ENCODE measurements at places on chromosomes 5 and 9.

GRCh38 chr9:92590377-92590776 lies 54.6 kb upstream of the ECM2 start:
- DNase-seq, result no peak

DNA sequence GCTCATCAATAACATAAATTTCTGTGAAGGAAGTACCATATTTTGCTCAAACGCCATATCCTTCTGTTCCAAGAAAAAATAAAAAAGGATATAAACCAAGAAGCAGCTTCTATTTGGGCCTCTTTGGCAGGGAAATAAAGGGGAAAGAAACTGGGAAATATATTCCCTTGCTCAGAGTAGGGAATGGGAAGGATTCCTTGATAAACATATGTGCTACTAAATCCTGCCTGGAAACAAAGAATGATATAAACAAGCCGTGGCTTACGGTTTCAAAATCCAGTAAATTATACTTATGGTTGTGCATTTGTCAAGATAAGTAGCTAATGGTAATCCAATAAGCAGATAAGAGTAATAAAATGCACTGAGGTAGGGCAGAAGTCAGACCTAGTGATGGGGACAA lies 481.6 kb downstream of the NTRK2 start:
- DNase-seq, result no peak

DNA sequence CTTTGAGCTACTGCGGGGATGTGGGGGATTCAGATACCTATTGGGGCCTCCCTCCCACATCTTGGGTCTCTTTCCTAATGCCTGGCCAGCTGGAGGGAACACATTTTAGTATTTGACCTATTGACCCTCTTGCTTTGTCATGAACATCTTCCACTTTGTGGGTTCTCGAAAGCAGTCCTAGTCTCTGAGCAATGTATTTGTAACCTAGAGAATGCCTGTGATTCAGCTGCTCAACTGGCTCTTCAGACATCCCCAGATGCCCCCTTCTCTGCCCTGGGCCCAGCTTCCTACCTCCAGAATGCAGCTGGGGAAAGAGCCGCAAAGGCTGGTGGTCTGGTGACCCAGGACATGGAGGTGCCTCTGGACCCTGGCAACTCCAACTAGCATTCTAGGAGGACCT lies 32.2 kb downstream of the APTX start:
- DNase-seq, result no peak

DNA sequence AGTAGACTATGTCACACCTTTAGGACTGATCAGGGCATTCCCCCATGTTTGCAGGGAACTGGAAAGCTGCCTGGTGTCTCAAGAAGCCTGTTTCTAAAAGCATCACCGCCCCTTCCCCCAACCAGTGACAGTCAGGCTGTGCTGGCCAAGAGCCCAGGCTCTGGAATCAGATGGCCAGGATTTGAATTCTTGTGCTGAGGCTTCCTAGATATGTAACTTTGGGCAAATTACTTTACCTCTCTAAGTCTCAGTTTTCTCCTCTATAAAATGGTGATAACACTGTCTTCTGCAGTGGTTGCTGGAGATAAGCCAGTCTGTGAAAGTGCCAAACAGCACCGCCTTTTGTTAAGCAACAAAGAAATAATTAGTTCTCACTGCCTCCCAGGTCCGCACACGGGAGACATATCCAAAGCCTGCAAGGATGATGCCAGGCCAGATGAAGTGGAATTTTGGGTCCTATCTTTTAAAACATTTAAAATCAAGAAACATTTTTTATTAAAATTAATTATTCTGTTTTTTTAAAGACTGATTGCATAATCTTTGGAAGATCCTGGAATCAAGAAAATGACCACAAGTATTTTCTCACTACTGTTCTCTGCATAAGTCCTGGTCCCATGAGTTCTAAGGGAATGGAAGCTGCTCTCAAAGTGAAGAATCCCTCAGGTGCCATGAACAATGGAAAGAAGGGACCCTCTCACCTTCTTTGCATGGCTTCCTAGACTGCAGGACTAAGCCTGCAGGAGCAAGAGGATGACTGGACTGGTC lies 13.9 kb downstream of the SLC31A2 start:
- no peak for DNase-seq

DNA sequence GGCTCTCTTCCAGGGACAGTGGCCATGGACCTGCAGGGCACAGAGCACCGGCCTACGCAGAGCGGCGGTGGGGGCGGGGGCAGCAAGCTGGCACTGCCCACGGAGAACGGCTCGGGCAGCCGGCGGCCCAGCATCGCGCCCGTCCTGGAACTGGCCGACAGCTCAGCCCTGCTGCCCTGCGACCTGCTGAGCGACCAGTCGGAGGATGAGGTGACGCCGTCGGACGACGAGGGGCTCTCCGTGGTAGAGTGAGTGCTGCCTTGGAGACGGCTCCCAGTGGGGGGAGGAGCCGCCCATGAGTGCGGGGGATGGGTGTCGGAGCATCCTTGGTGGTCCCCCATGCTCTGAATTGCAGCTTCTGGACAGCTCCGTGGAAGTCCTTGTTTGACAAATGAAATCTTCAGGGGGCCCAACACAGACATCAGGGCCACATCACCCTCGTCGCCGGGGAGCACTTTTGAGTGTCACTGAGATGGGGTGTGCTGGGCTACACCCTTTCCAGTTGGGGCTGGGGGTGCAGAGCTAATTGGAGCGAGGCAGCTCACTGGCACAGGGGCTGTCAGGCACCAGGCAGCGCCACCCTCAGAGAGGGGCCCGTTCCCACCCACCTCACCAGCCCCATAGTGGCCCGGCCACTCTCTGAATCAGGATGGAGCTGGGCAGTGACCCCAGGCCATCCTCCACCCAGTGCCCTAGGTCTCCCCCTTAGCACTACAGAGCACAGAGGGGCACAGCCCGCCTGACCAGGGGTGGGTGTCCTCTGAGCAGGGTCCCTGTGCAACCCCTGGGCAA lies 70.9 kb downstream of the KCNT1 start:
- DNase-seq, result no peak

DNA sequence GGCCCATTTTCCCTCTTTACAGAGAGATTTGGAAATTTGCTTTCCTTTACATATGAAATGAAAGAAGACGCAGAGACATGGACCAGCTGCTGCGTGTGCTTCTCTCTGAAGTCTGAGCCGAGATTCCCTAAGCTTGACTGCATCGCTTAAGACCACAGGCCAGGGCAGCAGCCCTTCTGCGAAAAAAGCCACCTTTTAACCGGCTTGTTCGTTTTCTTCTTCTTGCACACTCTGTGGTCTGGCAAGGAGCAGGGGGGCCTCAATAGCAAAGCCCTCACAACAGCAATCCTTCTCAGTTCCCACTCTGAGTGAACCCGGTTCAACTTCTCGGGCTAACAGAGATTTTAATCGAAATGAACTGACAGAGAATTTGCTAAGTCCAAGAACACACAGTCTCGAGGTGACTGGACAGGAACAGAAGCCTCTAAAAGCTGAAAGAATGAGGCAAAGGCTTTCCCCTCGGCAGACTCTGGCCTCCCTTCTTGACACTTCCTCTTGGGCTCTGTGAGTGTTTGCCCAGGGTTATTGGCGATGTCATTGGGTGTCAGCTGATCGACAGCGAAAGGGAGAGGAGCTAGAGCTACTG lies 512.9 kb upstream of the KLF4 start:
- no peak for DNase-seq

GRCh38 chr9:99093492-99093791 lies 11.5 kb upstream of the TGFBR1 start:
- peak; percentile 16 for DNase-seq

- DNase-seq, result no peak
These were observed 96.9 kb upstream of the FCN2 start for GRCh38 chr9:134783699-134784039.

- no peak for DNase-seq
These were observed 20.3 kb downstream of the ANGPTL2 start for GRCh38 chr9:127102176-127102575.
